ENCODE measurements at places on chromosomes 5 and 9. TPM values are rescaled to one million over a fixed set of nuclear protein-coding genes. Genes with fewer than 3 reads are reported as not detected.

The SPINK4 gene
- total RNA-seq: not detected

The ADAMTS2 gene
- 0.68 TPM for total RNA-seq

The FOXI1 gene
- not detected for total RNA-seq

The TNFSF15 gene
- total RNA-seq: 48.1 TPM

The TMEM232 gene
- total RNA-seq: 0.41 TPM

The FGF18 gene
- total RNA-seq: not detected

The MACIR gene
- total RNA-seq: 12.0 TPM

The SHOC1 gene
- total RNA-seq: not detected

The TCF7 gene
- 1.3 TPM for total RNA-seq

The FCN2 gene
- not detected for total RNA-seq

The ZNF883 gene
- total RNA-seq: 4.1 TPM

The TEX48 gene
- not detected for total RNA-seq

The MLANA gene
- not detected for total RNA-seq

The PRR16 gene
- total RNA-seq: 1.2 TPM

The C5orf63 gene
- total RNA-seq: 10.3 TPM

The MCTP1 gene
- 9.0 TPM for total RNA-seq

The LHX3 gene
- total RNA-seq: not detected

The ADAMTS12 gene
- total RNA-seq: 4.3 TPM

The PCDHGA11 gene
- 17.5 TPM for total RNA-seq

The MYOZ3 gene
- total RNA-seq: 0.93 TPM

The CKS2 gene
- total RNA-seq: 98.4 TPM

The IRGM gene
- total RNA-seq: not detected

The PCDHGB3 gene
- total RNA-seq: 5.5 TPM

The FCN1 gene
- not detected for total RNA-seq

The GCNT1 gene
- total RNA-seq: 1.7 TPM

The TEK gene
- total RNA-seq: 63.0 TPM

The C9orf43 gene
- total RNA-seq: 0.48 TPM

The CDH12 gene
- not detected for total RNA-seq

The DIPK1B gene
- 247 TPM for total RNA-seq

The F2RL1 gene
- 81.4 TPM for total RNA-seq
